LHCN-M2 (cell line): ENCODE measurements at places on chromosomes 16 and 17. TPM values are rescaled to one million over a fixed set of nuclear protein-coding genes. Genes with fewer than 3 reads are reported as not detected.
A peak's percentile ranks its signal among the peaks of the same experiment; 100 is the strongest.

GRCh38 chr16:78606545-78606944 is 507.1 kb downstream of the WWOX start:
- no peak for DNase-seq

GRCh38 chr16:61678182-61678581 is 358.1 kb downstream of the CDH8 start:
- no peak for DNase-seq

ACAP1 gene
- 1.5 TPM in 1 of 2 replicates, not detected in the other for total RNA-seq

DNA sequence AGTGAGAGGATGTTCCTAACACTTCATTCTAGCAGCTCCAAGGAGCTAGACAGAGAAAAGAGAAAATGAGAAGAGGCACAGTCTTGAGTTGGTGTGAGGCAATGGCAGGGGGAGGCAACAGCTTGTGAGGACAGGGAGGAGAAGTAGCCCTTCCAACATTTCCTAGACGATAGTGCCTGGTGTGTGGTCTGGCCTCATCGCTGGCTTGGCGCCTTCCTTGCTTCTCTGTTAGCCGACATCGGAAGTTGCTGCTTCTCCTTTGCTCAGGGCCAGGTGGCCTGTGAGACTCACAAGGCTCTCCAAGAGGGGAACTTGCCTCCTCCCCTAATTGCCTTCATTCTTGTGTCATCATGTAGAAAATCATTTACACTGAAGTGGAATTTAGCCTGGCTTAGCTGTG is 208.7 kb downstream of the MAP2K4 start:
- DNase-seq = no peak

GRCh38 chr17:78798695-78799559 is 16.9 kb upstream of the CYTH1 start:
- DNase-seq = peak; percentile 52

CA5A gene
- total RNA-seq = not detected in 2 replicates

DNA sequence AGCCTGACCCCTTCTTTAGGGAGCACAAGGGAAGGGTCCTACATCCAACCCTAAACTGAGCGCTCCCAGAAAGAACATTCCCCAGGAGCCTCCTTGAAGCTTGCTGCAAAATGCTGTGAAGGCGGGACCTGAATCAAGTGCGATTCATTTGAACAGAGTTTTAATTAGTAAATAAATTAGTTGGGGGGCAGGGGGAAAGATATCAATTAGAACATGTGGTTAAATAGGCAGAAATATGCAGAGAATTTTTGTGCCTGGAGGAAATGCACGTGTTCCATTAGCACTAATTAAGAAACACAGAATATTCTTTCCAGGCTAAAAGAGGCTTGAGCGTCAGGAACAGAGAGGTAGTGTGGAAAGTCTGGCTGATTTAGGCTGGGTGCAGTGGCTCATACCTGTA is 38.5 kb upstream of the SHISA9 start:
- no peak for DNase-seq

DNA sequence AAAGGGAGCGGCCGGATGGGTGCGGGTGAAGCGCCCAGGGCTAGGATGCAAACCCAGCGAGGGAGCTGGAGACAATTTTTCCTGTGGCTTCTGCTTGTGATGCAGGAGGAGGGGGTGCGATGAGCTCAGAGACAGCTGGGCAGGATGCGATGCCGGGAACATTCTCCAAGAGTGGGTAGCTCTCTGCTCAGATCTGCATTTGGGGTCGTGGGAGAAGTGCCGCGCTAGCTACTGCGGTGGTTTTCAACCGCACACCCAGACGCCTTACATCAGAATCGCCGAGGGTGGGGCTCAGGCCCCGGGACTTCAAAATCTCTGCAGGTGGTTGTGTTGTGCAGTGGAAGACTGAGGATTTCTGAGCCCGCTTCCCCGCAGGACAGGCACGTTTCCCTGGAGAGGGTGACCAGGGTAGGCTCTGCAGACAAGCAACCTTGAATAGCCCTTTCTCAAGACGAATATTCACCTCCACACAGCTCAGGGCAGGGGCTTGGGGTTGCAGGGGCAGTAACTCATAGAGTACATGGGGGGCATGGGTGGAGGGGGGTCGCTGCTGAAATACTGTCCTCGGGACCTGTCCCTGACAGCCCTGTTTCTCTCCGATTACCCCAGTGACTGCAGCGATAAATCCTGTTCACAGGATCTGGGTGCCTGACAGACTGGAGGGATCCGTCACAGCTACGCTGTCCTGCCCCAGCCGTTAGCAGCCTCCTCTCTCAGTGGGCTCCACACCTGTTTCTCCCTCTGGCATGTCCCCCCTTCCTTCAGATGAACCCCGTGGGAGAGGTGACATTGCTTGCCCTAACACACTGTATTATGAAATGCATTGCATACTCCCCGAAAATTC is 63.3 kb downstream of the HAPSTR1 start:
- no peak for DNase-seq

RNPS1 gene
- total RNA-seq = 175 and 178 TPM in 2 replicates

DNA sequence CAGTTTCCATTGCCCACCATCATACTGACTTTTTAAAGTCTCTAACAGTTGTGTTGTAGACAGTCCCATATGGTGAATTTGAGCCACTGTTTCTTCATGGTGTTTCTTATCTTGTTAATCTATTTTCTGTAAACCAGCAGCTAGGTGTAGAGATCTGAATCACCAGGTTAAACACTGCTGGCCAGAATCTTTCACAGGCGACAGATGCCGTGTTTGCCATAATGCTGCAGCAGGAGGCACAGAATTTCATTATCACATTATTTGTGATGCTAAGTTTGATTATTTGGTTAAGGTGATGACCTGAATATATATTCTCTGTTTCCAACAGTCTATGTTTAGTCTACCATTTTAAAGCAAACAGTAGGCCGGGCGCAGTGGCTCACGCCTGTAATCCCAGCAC is 11.5 kb upstream of the CNGB1 start:
- DNase-seq = no peak

- DNase-seq = no peak
Measured at GRCh38 chr17:82563318-82563717, 43.8 kb downstream of the FOXK2 start.

DNA sequence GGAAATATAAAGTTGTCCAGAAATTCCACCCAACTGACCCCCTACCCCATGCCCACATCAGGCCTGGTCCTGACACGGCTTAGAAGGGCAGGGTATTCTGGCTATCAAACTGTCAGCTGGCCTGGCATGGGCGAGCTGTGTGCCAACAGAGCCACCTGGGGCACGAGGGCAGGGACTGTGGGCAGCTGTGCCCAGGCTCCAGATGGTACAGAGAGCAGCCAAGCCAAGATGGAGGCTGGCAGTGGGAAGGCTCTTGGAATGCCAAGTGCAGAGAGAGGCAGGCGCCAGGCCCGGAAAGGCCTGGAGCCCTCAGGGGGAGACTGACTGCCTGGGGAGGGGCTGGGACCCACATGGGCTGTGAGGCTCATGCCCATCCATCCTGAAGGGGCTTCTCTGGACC is 24.3 kb upstream of the PHF12 start:
- DNase-seq = no peak

- peak; percentile 5 for DNase-seq
Measured at GRCh38 chr16:82011199-82011641, at the start of gene SDR42E1. SDR42E1 (minus strand) TSS chr16:82011470; CDS start chr16:82000858, 10,612 bp downstream.

GRCh38 chr17:64252831-64253230 is 10.2 kb downstream of the TEX2 start:
- no peak for DNase-seq

DNA sequence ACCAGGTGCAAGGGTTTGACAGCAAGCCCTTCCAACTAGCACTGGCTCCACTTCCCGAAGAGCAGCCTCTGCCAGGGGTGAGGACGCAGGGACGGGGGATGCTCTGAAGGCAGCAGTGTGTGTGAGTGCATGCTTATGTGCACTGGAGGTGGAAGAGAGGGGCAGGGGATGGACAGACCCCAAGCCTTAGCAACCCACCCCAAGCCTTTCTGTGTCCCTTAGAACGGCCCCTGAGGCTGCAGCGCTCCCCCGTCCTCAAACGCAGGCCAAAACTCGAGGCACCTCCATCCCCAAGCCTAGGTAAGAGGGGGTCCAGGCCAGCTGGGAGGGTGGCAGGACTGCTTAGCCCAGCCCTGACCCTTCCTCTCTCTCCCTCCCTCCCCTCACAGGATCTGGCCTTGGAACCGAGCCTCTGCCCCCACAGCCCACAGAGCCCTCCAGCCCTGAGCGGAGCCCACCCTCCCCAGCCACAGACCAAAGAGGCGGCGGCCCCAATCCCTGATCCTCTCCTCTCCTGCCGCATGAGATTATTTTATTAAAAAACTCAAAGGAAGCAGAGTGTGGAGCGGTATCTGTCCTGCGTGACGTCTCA is 2.9 kb downstream of the ACD start:
- DNase-seq = no peak

GRCh38 chr16:31460582-31461002 is 1.3 kb downstream of the ARMC5 start:
- DNase-seq = peak; percentile 52

DNA sequence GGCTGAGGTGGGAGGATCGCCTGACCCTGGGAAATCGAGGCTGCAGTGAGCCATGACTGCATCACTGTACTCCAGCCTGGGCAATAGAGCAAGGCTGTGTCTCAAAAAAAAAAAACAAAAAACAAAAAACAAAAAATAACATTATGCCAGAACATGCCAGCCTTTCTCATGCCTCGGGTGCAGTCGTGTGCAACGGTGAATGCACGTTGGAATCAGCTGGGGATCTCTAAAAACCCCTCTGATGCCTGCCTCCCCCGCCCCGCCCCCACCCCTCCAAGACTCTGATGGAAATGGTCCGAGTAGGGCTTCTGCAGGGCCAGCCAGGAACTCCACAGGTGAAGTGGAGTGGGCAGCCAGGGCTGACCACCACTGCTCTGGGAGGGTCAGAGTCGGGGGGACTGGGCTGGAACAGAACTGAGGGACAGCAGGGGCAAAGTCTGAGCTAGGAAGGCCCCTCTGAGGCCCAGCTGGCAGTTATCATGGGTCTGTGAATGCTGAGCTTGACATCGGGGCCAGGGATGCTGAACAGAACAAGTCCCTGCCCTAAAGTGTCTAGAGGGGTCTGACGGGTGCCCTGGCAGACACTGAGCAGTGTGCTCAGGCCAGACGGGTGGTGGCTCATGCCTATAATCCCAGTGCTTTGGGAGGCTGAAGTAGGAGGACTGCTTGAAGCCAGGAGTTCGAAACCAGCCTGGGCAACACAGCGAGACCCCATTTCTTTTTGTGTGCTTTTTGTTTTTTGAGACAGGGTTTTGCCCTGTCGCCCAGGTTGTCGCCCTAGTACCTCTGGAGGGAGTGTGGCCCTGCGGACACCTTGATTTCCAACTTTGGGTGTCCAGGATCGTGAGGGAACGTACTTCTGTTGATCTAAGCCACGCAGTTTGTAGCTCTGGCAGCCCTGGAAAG is 193.4 kb upstream of the GSE1 start:
- no peak for DNase-seq

GRCh38 chr16:89052890-89053724 is 40.5 kb upstream of the ACSF3 start:
- DNase-seq = peak; percentile 39

PLCG2 gene
- 0.06 and 0.17 TPM in 2 replicates for total RNA-seq

XAF1 gene
- 3.0 and 6.7 TPM in 2 replicates for total RNA-seq

DNA sequence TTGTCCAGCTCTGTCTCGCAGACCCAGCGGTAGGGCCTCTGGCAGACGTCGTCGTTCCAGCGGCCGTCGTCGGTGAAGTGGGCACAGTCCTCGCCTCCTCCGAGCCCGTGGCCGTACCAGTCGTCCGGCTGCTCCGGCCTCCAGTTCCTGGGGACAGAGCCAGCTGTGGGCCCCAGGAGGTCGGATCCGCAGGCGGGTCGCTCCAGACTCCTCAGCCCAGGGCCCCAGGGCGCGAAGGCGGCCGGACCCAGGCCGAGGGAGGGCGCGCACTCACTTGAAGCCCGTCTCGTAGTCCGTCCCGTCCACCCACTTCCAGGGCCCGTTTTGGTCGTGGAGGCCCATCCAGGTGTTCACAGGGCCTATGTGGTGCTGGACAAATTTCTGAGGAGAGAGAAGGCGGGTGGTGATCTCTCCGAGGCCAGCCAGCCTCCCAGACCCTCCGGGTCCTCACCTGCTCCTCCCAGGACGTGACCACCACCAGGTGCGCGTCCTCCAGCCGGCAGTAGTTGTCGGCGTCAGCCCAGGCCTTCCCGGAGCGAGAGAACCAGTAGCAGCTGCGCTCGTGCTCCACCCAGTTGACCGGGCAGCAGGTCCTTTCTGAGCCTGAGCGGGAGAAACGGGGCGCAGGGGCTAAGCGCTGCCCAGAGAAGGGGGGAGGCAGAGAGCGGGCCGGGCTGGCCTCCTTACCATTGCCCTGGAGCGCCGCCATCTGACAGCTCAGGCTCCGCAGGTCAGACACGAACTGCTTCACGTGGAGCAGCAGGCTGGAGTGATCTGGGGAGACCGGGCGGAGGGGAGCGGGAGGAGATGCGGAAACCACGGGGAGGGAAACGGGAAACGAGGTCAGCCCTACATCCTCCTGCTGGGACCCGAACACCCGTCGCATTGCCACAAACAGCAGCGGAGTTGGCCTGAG is 5.2 kb downstream of the ASGR1 start:
- peak; percentile 15 for DNase-seq

GRCh38 chr17:47188271-47188875 is 722 bp downstream of the CDC27 start:
- DNase-seq = peak; percentile 51

- DNase-seq = peak; percentile 61
Measured at GRCh38 chr17:47802341-47803022, 19.1 kb downstream of the OSBPL7 start.

- DNase-seq = no peak
Measured at GRCh38 chr16:1525871-1526607, 7.4 kb upstream of the TMEM204 start.

CCL17 gene
- not detected in 2 replicates for total RNA-seq

NPIPB2 gene
- total RNA-seq = 1.2 and 1.7 TPM in 2 replicates

TERB1 gene
- total RNA-seq = not detected in 2 replicates

SSTR5 gene
- 0.64 and 0.98 TPM in 2 replicates for total RNA-seq

EME1 gene
- 13.9 and 18.1 TPM in 2 replicates for total RNA-seq

KCNG4 gene
- 0.06 TPM in 1 of 2 replicates, not detected in the other for total RNA-seq

CRHR1 gene
- total RNA-seq = not detected in 2 replicates

- DNase-seq = no peak
Measured at GRCh38 chr17:64662774-64663367, 764 bp upstream of the SMURF2 start.

CHAD gene
- total RNA-seq = not detected in 2 replicates

- DNase-seq = no peak
Measured at GRCh38 chr16:50791522-50791921, 49.6 kb downstream of the CYLD start.

- no peak for DNase-seq
Measured at GRCh38 chr17:39271546-39271945, 45.8 kb upstream of the STAC2 start.

RDM1 gene
- 0.77 and 1.8 TPM in 2 replicates for total RNA-seq

ALOXE3 gene
- total RNA-seq = not detected in 2 replicates

GRCh38 chr16:75486014-75486675 is 9.1 kb downstream of the CHST6 start:
- peak; percentile 88 for DNase-seq
